RCC 7860 (cell line): ENCODE measurements at places on chromosomes 6 and 20.

GRCh38 chr6:6248651-6249050 is 71.8 kb downstream of the F13A1 start:
- no peak for DNase-seq

GRCh38 chr20:13817342-13817741 is 32.5 kb downstream of the NDUFAF5 start:
- DNase-seq = no peak

DNA sequence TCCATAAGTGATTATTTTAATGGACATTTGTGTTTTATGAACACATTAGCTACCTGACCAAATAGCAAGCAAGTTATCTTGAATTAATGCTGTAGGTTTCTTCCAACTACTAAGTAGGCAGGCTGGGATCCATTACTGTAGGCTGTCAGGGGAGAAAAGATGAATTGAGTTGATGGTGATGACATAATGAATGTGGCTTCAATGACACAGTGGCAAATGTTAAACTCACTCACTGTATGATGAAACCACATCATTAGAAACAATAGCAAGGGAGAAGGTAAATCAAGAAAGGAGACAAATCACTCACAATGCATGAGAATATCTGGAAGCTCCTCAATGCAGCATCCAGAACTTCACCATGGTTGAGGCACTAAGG is 529.7 kb upstream of the CITED2 start:
- no peak for DNase-seq

DNA sequence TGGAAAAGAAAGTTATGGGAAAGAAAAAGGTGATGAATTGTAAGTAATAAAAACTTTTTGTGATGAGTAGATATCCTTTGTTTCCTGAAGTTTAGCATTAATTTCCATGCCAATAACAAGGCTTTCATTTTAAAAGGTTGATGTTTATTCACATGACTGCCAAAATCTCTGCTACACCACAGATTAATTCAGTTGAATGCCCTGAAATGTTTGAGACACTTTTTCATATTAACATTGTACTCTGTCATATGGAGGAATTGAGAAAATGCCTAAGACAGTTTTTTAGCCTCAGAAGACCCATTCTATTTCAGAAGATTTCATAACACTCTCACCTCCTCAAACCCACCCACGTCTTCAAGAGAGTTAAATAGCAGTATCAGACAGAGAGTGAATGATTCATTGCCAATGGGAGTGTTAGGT is 115.5 kb downstream of the ADGRG6 start:
- no peak for DNase-seq

DNA sequence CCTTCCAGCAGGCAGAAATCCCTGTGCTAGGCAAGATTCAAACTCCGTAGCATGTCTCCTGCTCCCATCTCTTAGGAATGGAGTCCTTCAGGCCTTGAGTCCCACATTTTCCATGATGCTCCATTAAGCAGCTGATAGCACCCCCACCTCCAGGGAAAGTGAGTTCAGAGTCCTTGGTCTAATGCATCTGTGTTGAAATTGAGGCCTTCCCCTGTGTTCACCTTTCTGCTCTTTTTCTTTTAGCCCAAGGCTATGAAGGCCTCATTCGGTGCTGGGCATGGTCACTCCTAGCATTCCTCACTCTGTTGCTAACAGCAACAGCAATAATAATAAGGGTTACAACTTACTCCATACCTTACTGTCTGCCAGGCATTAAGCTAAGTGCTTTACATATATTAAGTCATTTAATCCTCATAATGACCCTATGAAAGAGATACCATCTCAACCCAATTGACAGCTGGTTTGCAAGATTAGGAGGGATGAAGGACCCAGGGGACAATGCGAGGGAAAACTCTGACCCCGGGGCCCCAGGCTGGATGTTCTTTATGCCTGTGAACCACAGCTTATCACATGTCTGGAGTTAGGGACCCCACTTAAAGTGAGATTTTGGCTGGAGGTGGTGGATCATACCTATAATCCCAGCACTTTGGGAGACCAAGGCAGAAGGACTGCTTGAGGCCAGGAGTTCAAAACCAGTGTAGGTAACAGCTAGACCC is 17.5 kb upstream of the PANK2 start:
- no peak for DNase-seq

DNA sequence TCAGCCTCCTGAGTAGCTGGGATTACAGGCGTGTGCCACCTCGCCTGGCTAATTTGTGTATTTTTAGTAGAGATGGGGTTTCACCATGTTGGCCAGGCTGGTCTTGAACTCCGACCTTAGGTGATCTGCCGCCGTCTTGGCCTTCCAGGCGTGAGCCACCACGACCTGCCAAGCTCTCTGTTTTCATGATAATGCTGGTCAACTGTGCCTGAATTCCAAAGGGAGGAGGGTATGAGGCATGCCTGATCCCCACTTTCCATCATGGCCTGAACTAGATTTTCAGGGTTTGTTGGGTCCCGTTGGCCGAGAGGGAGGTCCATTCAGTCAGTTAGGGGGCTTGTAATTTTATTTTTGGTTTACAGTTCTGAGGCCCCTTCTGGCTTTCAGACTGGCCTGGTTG is 28.0 kb upstream of the ANGPT4 start:
- no peak for DNase-seq

DNA sequence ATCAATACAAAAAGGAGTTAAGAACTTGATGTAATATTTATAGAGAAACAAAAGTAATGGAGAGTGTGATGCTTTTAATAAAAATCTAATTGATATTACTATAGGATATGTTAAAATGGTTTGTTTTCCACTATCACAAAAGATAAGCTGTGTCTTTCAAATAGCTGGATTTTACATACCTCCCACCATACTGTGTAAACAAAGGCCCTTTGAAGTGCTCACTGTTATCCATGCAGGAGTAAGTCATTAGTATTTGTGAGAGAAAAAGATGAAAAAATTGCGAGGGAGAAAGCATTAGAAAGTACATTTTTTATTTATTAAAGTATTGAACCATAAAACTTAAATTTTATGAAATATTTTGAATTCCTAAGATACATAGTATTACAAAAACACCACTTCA is 733.0 kb downstream of the GRIK2 start:
- no peak for DNase-seq

GRCh38 chr6:77089776-77090175 is 373.5 kb downstream of the HTR1B start:
- no peak for DNase-seq

DNA sequence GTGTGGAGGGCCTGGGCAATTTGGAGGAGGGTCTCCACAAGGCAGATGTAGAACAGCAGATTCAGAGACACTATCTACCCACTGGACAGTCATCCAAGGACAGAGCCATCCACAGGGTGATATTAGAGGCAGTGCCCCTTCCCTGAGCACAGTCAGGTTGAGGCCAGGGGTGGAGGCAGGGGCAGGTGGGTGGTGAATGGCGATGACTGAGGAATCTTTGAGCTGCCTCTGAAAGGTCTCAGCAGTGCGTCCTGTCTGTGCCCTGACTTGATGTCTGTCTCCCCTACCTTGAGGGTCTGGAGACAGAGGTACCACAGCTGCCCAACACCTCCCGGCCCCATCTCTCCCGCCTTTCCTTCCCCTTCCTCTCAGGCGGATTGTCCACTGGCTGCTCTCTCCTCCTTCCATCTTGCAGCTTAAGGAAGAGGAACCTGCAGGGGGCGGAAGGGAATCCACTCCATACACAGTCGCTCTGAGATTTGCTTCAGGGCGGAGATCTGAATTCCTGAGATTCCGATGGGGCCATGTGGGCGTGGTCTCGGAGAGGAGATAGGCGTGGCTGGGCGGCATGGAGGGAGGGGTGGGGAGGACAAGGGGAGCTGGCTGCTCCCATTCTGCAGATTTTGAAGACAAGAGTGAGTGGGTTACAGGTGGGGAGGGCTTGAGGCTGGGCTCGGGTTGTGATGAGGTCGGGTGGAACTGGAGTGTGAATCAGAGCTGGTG is 1.7 kb downstream of the MUCL3 start:
- peak; percentile 66 for DNase-seq

DNA sequence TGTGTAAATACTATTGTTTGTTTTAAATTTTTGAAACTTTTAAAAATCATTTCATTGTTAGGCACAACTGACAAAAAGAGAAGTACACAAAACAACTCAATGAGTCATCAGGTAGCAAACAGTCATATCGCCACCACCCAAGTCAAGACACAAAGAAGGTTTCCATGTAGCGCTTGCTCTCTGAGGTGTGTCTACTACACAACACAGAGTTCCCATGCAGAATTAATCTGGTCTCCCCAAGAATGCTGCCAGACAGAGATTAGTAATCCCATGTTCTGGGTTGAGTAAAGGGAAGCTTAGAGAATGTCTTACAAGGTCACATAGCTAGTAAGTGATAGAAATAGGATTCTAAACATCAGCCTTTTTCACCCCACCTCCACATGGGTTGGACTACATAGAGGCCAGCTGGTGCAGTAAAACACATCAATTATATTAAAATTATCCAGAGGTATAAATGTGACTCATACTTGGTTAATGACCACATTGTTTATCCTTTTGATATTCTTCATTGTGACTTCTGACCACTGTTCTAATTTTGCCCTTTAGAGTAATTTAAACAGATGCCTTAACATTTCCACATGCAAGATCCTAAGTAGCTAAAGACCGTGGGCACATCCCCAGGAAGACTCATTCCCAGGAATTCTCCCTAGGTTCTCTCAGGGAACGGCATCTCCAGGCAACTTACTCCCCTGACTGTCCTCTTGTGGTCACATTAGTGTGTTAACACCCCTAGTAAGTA is 413.5 kb downstream of the PRKN start:
- DNase-seq = no peak

- DNase-seq = no peak
Measured at GRCh38 chr6:150491811-150492172, 107.9 kb upstream of the PLEKHG1 start.

DNA sequence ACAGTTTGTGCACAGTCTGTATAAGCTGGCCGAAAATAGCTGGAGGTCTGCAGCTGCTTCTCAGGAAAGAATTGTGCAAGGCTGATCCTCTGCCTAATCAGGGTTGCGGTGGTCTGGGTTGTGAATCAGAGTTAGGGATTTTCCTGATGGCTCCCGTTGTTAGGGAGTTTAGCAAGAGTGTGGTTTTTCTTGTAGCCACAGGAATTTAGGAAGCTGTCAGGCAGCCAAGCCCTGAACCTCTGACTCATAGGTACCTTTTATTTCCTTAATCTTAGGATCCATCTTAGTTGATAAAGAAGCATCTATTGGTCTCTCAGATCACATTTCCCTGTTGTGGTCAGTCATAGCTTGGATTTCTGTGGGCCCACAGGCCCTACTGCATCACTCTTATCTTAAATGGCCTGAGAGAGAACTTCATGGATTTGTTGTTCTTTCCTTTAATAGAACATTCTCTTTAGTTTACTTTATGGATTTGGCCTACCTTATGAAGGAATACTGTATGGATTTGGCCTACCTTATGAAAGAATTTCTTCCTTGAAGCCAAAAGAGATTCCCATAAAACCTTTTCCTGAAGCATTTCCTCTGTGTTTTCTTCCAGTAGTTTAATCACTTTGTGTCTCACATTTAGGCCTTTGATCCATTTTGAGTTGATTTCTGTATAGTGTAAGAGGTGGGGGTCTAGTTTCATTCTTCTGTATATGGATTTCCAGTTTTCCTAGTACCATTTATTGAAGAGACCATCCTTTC is 10.3 kb downstream of the KIF25 start:
- peak; percentile 98 for DNase-seq

- no peak for DNase-seq
Measured at GRCh38 chr6:135909737-135910387, 58.4 kb downstream of the PDE7B start.

GRCh38 chr20:20359628-20360027 is 8.3 kb upstream of the INSM1 start:
- no peak for DNase-seq

- DNase-seq = no peak
Measured at GRCh38 chr6:124066946-124067552, 263.4 kb downstream of the NKAIN2 start.

DNA sequence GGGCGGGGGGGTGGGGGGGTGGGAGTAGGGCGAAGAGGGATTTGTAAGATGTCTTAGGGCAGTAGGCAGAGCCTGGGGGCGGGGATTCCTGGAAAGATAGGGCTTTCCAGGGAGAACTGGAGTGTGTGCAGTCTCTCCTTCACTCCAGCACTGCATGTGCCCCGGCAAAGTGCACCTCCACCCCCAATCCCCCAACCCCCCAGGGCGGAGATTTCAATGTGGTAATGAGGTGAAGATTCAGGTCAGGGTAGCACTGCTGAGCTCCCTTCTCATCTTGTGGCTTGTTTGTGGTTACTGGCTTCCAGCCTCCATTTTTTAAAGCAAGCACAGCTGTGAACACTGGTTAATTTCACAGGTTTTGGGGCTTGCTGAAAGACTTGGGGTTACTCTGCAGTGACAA is 5.9 kb downstream of the TMEM239 start:
- no peak for DNase-seq

DNA sequence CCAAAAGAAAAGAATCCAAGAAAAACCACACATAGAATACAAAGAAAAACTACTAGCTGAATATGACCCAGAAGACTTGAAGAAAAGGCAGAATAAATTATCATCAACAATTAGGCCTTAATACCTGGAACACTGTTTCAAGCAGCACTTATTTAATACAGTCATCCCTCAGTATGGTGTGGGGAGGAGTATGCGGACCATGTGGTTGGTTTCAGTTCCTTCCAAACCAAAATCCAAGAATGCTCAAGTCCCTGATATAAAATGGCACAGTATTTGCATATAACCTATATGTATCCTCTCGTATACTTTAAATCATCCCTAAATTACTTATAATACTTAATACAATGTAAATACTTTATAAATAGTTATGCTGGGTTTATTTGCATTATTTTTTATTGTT is 16.1 kb downstream of the CDK19 start:
- no peak for DNase-seq

DNA sequence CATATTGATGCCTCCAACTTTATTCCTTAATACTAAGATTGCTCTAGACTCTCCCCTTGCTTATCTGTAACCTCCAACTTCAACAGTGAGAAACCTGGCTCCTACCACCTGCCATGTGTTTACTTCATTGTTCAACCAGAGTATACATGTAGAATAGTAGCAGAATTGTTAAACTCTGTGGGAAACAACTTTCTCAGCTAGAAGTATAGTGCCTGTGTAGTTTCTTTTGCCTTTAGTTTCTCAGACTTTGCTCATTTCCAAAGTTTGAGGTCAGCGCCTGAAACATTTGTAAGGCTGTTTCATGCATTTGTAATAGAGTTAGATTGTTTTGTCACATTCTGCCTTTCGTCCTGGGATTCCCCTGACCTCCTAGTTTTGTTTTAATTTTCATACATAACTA is 34.9 kb upstream of the HECA start:
- no peak for DNase-seq

GRCh38 chr6:108169464-108170331 is 3.9 kb downstream of the NR2E1 start:
- DNase-seq = no peak

- no peak for DNase-seq
Measured at GRCh38 chr6:142613981-142614380, 312.2 kb downstream of the ADGRG6 start.

- DNase-seq = peak; percentile 70
Measured at GRCh38 chr20:53609491-53610445, 16.1 kb upstream of the ZNF217 start.

- no peak for DNase-seq
Measured at GRCh38 chr6:52513464-52513863, 63.4 kb downstream of the TRAM2 start.

GRCh38 chr6:70474751-70475150 is 61.4 kb downstream of the FAM135A start:
- DNase-seq = no peak

GRCh38 chr6:16294371-16294770 is 56.0 kb downstream of the GMPR start:
- no peak for DNase-seq

- DNase-seq = no peak
Measured at GRCh38 chr20:22827916-22828315, 207.2 kb upstream of the SSTR4 start.

GRCh38 chr6:133548423-133549159 is 307.4 kb downstream of the EYA4 start:
- DNase-seq = no peak

GRCh38 chr6:162922563-162923166 is 194.9 kb downstream of the PACRG start:
- no peak for DNase-seq
